CD4-positive, alpha-beta T cell treated with Interleukin-4 for 1 hour (primary cell): ENCODE measurements at places on chromosomes 12 and 14.
A peak's percentile ranks its signal among the peaks of the same experiment; 100 is the strongest.

DNA sequence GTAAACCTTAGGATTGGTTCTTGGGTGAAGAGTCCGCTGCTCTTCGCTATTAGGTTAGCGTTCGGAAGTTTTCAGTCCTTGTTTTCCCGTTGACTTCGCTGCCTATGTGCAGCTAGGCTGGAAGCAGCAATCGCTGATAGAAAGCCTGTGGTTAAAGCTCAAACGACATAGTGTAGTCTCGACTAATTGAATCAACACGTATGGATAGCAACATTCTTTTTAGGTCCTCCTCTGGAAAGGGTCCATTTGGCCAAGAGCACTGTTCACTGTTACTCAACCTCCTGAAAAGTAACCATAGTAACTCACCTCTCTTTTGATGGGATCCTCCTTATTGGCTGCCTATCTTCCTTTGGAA lies 355.5 kb downstream of the SNAPC1 start:
- no peak for DNase-seq

DNA sequence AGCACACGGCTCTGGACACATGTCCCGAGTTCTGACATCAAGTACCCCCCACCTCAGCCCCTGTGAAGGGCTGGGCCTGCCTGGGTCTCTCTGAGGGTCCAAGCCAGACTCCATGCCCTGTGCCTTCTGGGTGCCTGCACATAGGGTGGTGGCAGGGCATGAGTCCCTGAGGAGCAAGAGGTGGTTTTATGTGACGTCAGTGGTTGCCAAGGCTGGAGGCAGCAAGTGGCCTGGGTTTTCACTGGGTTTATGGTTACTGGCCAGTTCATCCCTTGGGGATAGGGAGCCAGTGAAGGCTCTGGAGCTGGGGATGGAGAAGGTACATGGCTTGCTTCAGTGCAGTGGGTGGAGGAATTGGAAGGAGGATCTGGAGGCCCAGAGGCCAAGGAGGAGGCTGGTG lies 51.1 kb upstream of the EML1 start:
- DNase-seq: no peak

DNA sequence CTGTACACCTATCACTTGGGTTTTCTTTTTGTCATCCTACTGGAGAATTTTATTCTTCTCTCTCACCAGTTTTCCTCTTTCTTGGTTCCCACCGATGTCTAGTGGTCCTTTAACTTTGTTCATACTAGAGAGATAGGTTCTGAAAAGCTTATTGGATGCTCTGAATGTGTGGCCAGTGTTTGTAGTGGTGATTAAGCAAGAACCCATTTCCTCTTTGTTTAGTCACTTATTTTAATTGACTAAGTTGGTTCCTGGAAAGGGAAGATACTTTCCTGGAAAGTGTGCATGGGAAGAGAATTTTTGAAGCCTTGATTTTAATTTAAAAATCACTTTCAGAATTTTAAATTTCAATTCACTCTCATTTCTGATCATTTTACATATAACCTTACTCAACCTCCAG lies 127.2 kb downstream of the OTOGL start:
- no peak for DNase-seq

GRCh38 chr12:42222724-42223123 lies 15.3 kb downstream of the YAF2 start:
- DNase-seq: no peak

GRCh38 chr14:53896726-53897125 lies 59.9 kb downstream of the BMP4 start:
- no peak for DNase-seq

DNA sequence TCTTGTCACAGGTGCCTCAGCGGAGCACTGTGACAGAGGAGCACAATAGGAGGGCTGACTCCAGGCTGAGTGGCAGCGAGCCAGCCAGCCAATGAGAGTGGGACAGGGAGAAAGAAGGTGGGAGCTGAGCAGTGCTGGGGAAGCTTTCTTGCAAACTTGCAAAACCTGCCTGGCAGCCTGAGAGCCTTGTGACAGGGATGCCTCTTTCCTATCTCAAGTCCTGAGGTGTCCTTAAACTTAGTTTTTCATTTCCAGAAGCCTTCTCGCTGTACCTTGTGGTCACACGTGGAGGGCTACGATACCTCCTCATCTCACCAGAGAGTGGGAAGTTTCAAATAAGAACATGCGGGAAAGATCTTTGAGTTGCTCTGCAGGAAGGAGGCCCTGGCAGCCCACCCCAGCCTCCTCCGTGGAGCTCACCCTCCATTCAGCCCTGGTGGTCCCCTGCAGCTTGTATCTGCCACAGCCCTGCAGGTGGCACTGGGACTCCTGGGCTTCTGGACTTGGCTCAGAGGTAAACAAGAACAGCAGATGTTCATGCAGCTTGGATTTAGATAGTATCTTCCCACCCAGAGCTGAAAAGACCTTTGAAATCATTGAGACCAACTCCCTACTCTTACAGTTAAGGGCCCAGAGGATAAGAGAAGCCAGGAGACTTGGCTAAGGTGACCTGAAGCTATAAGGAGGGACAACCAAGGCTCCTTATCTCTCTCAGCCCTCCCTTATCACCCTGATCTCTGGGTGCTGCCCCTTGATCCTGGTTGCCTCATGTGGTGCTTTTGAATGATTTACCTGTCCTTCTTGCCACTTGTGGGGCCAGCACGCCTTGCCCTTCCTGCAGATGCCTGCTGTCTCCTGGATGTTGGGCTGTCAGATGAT lies 153.5 kb upstream of the MAX start:
- peak; percentile 13 for DNase-seq

DNA sequence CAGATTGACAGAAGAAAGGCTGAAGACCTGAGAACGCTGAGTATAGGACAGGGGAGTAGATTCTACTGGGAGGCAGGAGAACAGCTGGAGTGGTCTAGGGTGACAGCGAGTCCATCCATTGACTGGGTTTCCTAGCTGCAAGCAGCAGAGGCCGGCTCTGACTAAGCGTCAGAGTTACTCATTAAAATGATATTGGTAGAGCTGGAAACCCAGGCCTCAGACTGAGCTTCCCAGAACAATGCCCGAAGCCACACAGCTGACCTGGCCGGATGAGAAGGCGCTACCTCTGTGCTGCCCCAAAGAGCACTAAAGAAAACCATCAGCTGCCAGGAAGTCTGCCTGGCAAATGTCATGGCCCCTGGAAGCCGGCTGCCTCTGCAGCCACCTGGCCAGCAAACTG lies 78.5 kb upstream of the FZD10 start:
- no peak for DNase-seq

DNA sequence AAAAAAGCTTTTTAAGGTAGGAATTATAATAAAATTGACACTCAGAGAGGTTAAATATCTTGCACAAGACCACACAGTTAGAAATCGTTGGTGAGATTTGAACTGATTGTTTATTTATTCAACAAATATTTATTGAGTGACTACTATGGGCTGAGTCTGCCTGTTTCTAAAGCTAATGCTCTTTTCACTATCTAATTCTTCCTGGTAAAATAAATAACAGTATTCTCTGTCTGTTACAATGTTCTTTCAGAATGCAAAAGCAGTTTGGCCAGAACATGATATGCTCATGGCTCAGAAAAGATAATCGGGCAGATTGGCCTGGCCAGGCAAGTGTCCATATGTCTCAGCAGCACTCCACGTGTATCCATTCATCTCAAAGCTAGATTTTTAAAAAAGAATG lies 82.0 kb downstream of the BTG1 start:
- DNase-seq: no peak

DNA sequence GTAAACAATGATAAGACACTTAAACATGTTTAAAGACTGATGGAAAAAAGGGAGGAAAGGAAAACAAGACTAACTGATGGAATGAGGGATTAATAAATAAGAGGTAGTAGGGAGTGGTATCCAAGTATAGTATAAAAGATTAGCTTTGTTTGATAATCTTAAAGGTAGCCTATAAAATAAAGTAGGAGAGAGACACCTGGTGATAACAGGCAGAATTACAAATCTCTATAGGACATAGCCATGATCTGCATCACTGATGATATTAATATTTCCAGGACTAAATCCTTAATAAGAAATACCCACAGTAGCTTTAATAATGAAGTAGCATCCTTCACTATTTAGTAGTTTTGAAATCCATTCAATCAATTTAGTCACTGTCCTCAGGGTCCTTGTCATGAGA lies 30.4 kb downstream of the DLGAP5 start:
- DNase-seq: no peak

GRCh38 chr12:126248871-126249403 lies 1183.7 kb downstream of the AACS start:
- no peak for DNase-seq

DNA sequence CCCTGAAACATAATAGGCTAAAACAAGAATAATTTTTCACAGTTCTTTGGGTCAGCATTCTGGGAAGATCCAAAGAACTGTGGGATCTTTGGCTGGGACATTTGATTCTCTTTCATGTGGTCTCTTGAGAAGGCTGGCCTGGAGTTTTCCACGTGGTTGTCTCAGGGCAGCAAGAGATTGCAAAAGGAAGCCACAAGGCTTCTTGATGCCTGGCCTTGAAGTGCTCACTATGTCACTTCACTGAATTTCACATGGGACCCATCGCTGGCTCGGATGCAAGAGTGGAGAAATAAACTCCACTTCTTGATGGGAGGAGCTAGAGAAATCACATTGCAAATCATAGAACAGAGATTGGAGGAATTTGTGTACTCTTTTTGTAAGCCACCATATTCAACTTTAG lies 343.4 kb downstream of the MED13L start:
- DNase-seq: no peak

- DNase-seq: no peak
These were observed 246.7 kb upstream of the G2E3 start for GRCh38 chr14:30312214-30312613.

DNA sequence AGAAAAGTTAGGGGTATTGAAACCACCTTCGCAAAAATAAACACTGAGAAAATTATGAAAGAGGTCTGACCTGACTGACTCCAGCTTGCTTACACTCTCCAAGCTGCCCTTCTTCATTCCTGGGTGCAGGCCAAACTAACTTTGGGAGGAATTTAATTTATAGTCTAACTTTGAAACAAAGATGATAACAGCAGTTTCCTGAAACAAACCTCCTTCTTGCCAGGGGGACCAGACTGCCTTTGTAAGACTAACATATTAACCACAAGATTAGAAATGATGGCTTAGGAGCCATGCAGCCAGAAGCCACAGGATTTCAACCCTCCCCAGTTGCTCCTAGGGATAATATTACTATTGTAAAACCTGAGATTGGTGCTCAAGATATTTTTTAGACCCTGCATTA lies 13.8 kb upstream of the EEA1 start:
- no peak for DNase-seq

GRCh38 chr14:53953002-53953827 lies 3.4 kb downstream of the BMP4 start:
- no peak for DNase-seq

DNA sequence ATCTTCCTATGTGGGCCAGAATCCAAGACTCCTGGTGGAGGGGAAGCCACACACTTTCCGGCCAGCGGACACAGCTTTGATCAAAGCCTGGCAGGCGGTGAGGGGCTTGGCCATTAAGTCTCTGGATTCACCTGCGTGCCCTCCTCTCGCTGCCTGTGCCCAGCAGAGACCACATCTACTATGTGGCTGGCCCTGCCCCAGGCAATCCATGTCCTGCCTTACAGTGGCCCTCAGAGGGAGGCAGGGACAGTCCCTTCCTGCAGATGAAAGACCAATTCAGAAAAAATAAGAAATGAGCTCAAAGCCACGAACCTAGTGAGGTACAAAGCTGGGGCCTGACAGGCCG lies 82.7 kb upstream of the GPR68 start:
- no peak for DNase-seq

DNA sequence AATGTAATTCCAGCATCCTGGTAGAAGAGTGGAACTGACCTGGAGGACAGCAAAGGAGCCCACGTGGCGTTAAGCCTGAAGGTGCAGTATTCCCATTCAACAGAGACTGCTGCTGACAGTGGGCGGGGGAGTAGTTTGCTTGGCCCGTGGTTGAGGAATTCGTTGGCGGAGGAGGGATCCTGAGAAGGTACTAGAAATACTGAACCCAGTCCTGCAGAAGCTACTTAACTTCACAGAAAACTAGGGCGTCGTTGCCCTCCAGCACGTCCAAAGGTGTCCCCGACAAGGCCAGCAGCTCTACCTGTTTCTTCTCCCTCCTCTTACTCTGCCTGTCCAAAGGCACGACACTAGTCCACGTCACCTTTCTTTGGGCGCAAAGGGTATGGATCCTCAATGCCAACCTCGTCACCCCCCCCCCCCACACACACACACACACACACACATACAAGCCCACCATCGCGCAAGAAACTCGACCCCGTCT lies 303 bp downstream of the PUS7L start:
- DNase-seq: no peak

DNA sequence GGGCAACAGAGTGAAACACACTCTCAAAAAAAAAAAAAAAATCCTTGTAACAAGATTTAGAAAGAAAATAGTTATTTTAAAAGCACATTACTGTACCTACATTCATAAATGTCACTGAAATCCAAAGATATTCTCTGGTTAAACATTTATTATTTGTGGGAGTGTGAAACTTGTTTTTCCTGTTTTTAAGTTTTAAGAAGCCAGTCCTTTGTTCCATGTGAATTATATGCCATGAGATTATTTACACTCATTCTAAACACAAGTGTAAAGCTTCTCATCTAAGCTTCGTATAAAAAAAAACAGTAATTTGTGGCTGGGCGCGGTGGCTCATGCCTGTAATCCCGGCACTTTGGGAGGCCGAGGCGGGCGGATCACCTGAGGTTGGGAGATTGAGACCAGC lies 15.0 kb downstream of the VCPKMT start:
- no peak for DNase-seq

DNA sequence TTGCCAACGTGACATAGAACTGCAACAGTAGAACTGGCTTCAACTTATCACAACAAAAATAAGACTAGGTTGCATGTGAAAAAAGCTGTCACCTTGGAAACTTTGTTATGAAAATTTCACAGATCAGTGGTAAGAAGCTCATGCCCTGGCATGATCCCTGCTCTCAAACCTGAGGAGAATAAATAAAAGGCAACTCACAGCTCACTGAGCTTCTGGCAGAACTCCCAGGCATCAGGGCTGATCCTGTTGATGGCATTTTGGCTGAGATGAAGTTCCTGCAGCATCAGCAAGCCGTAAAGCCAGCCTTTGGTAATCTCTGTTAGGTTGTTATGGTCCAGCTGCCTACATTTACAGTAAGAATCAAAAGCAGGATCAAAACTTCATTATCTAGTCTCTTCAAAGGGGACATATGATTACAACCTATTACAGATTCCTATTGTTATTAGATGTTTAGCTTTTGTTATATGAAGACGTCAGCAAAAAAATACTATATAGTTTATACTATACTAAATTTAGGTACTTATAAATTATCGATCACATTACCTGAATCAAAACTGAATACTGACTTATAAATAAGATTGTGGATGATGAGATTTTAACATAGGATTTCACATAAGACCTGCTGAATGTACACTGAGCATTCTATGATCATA lies 32.0 kb downstream of the LRIG3 start:
- no peak for DNase-seq

GRCh38 chr12:124564971-124565491 lies 2.4 kb downstream of the NCOR2 start:
- DNase-seq: no peak
